ENCODE measurements at places on chromosomes 12 and 14.

DNA sequence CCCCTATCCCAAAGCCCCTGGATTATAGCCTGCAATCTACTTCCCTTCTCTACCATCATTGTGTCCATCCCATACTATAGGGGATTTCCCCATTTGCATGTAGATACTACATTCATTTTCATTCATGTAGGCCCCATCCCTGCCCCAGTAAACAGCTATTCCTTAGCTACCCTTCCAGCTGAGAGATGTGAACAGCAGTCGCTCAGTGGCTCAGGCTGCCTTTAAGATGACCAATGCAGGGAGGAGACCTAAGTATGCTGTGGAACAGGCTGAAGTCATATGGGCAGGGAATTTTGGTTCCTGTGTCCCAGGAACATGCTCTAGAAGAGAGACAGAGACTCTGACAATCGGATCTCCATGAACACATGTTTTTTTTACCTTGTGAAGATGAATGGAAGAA lies 481.2 kb upstream of the SYT1 start:
- DNase-seq = no peak

DNA sequence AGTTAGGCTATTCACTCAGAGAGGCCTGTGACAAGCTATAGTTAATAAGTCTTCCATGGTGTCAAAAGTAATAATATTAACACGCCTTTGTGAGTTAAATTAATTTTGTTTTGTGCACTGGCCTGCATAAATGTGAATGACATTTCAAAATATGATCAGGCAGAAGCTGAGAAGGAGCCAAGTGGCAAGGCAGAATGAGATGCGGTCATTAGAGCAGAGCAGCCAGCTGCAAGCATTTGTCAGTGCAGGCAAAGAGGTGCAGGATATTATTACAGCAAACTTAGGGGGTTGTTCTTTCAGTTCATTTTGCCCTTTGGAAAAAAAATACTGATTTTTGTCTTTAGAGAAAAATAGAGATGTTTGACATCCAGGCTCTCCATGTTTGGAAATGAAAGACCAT lies 364.5 kb downstream of the PAWR start:
- no peak for DNase-seq

- no peak for DNase-seq
Observed at GRCh38 chr14:77340389-77340788, 19.6 kb downstream of the GSTZ1 start.

DNA sequence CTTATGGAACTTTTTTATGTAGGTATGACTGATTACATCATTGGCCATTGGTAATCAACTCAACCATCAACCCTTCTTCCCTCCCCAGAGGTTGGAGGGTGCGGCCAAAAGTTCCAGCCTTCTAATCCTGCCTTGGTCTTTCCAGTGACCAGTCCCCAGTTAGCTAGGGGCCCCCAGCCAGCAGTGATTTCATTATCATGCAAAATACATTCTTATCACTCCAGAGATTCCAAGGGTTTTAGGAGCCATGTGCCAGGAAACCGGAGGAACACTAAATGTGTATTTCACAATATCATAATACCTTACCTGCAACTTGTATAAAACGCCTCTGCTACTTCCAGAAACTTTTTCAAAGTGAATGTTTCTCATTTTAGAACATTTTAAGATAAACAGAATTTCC lies 181.5 kb upstream of the PELI2 start:
- no peak for DNase-seq

DNA sequence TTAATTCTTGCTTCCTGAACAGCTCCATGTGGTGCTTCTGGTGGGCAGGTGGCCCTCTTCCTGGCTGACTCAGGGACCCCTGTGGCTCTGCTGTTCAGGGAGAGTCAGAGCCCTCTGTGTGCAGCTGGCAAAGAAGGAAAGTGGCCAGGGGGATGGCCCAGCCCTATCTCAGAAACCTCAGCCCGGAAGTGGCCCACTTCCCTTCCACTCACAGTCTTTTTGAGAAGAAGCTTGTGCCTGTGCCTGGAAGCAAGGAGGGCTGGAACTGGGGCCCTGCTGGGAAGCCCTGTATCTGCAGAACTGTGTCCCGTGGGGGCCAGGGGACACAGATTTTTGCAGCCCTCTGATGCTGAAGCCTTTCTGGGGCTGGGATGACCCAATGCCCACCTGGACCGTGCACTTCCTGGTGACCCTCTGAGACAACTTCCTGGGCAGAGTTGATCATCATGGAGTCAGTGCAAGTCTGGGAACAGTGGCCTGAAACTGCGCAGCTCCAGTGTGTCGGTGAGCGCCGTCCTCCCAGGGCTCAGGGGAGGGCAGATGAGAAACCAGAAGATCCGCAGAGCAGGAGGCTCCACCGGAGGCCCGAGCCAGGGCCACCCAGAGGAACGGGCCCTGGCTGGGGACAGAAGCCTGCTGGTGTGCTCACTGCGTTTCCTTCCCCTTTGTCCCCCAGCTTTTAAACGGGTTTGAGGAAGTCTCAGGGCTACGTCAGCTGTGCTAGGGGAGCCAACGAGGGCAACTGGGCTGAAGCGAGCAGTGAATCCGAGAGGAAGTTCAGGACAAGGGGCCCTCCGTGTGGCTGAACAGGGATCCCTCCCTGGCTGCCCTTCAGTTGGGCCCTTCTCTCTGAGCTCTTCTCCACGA lies 217.4 kb upstream of the RTL1 start:
- no peak for DNase-seq

DNA sequence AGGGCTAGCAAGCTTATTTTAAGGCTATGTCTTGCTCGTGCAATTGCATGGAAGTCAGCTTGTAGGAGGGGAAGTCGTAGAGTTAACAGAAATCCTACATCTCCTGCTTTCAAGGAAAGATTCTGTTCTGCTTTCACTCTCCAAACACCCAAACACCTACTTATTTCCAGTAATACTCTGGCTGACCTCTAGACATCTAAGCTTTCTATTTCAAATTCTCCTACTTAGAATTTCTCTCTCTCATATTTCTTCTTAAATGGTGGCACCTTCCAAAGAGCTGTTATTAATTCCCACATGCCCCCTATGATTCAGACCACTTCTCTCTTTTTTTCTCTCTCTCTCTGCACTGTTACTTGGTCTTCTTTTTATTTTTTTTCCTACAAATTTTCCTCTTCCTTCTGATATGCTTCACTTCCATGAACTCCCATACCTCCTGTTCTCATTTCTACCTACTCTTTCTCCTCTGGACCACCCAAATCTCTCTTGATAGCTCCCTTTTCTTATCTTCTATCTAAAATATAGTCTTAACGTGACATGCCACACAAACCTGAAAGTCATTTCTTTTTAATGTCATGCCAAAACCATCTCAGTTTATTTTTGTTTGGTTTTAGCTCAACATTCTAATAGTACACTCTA lies 90.8 kb downstream of the RPS6KA5 start:
- no peak for DNase-seq

DNA sequence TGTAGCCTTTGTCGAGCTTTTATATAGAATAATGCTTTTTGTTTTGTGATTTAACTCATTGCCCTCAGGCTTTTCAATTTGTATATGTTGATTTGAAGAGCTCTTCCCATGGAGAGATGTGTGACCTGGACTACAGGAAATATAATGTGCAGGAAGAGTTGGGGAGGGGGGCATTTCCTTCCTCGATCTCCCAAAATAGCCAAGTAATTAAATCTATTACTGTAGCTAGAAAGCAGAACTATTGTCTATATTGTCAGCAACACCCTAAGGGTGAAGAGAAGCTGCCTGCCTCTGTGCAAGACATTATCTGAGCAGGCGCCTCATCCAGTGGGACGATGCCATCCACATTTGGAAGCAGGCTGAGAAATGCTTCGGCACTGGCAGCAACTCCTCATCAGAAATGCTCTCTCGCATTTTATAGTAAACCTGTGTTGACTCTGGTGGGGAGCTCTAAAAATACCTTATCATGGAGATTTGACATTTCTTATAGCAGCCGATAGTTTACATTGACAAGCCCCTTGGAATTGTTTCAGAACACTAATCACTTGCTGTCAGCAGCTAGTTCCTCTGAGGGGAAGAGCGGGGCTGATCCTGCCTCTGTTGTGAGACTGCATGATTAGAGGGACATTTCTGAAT lies 392.5 kb upstream of the RGS6 start:
- DNase-seq = no peak

- DNase-seq = no peak
Observed at GRCh38 chr12:52860102-52860823, 11.5 kb upstream of the KRT78 start.

GRCh38 chr14:70005281-70005805 lies 126.1 kb downstream of the SMOC1 start:
- DNase-seq = no peak

DNA sequence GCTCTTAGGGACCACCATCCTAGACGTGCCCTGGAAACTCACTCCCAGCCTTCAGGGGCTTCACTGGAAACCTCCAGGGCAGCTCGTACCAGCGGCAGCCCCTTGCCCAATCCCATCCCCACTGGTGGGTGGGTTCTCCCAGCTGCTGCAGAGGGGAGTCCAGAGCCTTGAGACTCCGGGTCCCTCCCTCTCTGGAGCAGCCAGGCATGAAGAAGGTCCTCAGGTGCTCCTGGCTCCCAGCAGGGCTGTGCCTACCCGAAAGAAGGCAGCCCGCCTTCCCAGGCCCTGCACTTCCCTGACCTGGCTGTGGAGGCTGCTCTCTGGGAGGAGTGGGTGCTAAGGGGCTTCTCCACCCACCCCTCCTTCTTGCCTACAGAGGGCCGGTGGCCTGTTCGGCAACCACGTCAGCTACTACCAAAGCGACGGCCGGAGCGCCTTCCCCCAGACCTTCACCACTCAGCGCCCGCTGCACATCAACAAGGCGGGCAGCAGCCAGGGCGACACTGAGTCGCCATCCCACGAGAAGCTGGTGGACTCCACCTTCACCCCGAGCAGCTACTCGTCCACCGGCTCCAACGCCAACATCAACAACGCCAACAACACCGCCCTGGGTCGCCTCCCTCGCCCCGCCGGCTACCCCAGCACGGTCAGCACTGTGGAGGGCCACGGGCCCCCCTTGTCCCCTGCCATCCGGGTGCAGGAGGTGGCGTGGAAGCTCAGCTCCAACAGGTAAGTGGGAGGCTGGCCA lies 115.5 kb upstream of the FKBP4 start:
- no peak for DNase-seq

GRCh38 chr12:69329669-69330428 lies 18.3 kb upstream of the LYZ start:
- DNase-seq = no peak

DNA sequence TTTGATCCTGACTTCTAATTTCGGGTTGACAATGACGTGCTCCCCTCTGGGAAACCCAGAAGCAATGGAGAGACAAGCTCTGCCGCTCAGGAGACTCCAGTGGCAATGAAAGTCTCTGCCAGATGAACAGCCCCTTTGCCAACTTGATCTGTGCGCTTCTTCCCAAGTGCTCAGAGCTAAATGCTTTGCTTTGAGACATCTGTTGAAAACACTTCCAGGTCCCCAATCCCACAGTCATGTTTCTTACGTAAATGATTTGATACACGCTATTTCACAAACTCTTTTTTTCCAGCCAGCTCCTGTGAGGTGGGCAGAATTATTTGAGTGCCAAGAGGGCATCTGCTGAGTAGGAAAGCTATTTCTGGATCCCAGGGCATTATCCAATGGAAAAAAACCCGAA lies 147.6 kb downstream of the RIMBP2 start:
- DNase-seq = no peak

DNA sequence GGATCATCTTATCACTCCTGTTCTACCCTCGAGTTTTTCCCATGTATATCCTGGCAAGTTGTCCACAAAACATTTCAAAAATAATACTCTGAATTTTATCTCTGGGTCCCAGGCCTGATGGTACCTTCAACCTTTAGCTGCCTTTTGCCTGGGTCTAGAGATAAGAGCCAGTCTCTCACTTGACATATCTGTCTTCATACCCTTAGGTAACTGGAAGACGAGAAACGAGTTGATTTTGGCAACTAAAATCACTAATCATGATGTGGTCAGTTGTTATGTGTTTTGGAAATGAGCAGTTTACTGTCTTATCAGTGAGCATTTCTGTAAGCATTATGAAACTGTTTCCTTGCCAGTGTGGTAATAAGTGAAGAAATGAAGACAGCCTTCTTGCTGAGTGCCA lies 6.3 kb downstream of the RNF10 start:
- no peak for DNase-seq

GRCh38 chr12:60191676-60192359 lies 596.0 kb downstream of the SLC16A7 start:
- no peak for DNase-seq

- DNase-seq = no peak
Observed at GRCh38 chr12:116302166-116303058, 24.9 kb upstream of the MED13L start.

DNA sequence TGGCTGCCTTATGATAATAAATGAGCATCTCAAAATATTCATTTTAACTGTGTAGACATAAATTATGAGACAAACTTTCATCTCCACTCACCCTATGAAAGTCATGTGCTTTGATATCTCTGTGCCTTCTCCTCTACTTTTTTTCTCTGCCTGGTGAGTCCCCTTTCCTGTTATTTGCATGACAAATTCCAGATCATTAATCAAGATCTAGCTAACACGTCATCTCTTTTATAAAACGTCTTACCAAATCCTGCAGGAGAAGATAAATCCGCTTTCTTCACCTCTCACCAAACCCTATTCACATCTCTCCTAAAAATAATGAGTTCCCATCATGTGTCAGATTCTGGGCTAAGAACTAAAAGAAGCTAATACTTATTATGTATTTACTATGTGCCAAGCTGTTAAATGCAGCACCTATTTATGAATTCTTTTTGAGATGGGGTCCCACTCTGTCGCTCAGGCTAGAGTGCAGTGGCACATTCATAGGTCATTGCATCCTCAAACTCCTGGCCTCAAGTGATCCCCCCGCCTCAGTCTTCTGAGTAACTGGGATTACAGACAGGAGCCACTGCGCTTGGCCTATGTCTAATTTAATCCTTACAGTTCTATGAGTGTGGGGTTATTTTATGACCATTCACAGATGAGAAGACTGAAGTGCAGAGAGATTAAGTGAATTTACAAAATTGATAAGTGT lies 26.7 kb downstream of the SPX start:
- DNase-seq = no peak

GRCh38 chr12:19946550-19946949 lies 421.8 kb upstream of the PDE3A start:
- DNase-seq = no peak

GRCh38 chr12:109125791-109126190 lies 9.4 kb downstream of the ACACB start:
- DNase-seq = no peak

DNA sequence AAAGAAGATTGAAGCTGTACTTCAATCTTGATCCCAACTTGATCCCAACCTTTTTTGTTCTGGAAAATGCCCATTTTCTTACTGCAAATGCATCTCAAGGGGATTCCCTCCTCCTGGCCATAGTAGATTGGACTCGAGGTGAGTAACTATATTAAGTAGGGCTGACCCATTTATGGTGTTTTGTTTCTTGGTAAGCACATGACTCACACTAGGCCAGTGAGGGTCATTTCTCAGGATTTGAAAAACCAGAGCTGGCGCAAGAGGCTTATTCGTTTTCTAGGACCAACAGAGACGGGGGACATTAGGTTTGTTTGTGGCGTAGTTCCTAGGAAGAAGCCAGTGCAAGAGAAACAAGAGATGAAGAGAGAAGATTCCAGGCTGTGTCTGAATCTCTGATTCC lies 51.4 kb downstream of the MRPL42 start:
- no peak for DNase-seq
